ENCODE measurements at places on chromosomes 5 and 9.

GRCh38 chr5:155746367-155747038 is 580.5 kb upstream of the SGCD start:
- H3K36me3 ChIP-seq = no peaks in the 10 kb centered on the region
- no peaks in the 10 kb centered on the region for H3K27me3 ChIP-seq
- no peaks in the 10 kb centered on the region for H3K4me1 ChIP-seq
- DNase-seq = no peak
- no peak overlapping the region for H3K4me3 ChIP-seq

DNA sequence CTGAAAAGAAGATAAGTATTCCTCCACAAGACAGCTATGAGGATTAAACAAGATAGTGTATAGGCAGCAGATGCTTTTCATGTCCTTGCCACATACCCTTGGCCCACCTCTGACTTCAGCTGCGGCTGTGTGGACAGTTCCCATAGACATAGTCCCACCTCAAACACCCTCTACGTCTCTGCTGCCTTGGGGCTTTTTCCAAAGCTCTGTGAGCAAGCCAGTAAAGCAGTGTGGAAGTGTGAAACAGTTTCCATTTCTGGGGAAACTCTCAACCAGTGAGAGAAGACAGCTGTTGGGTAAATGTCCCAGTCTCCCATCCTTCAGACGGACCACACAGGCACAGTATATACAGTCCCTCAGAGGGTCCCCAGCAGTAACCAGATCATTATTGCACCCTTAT is 125.5 kb downstream of the CDK5RAP2 start:
- H3K27me3 ChIP-seq = no peaks in the 10 kb centered on the region
- H3K4me1 ChIP-seq = no peaks in the 10 kb centered on the region
- no peak overlapping the region for H3K27ac ChIP-seq

- H3K4me3 ChIP-seq = no peak overlapping the region
- no peaks in the 10 kb centered on the region for H3K4me1 ChIP-seq
Observed at GRCh38 chr5:44497606-44498005, 108.4 kb upstream of the FGF10 start.

DNA sequence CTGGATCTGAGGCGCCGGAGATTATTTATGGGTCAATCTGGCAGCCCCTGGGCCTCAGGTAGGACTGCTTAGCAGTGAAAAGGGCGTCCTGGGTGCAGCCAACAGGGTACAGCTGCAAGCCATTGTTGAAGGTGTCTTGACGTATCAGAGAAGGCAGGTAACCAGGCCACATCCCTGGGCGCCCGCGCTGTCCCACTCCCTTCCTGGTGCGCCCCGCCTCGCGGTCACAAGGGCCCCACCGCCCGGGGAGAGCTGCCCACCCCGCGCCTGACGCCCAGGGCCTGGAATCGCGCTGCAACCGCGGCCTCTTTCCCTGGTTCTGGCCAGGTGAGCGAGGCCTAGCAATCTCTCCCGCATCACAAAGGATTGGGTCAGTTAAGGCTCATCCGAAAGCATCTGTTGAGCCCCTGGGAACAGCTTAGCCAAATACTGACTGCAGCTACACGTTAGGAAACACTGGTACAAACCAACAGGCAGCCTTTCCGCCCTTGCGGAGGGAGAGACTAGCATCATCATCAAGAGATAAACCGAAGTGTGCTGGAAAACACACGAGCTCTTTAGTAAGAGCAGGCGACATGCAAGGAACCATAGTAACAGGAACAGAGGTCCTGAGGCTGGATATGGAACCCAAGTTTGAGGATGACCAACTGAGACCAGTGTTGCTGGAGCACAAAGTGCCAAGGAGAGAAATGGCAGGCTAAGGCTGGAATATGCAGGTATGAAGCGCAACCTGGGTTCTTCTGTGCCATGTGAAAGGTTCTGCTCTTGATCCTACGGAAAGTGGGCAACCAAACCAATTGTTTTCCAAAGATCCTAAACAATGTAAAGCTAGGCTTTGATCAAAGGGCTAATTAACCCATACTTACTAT is 3.6 kb downstream of the RPS23 start:
- no peak overlapping the region for H3K27ac ChIP-seq
- H3K36me3 ChIP-seq = peaks cover 13% of the 10 kb centered on the region
- no peak overlapping the region for H3K4me3 ChIP-seq
- H3K4me1 ChIP-seq = peaks cover 19% of the 10 kb centered on the region

- H3K27ac ChIP-seq = no peak overlapping the region
- H3K4me1 ChIP-seq = no peaks in the 10 kb centered on the region
- no peaks in the 10 kb centered on the region for H3K27me3 ChIP-seq
- no peaks in the 10 kb centered on the region for H3K36me3 ChIP-seq
- no peak overlapping the region for H3K4me3 ChIP-seq
Observed at GRCh38 chr9:93244101-93244500, 60.2 kb downstream of the WNK2 start.

DNA sequence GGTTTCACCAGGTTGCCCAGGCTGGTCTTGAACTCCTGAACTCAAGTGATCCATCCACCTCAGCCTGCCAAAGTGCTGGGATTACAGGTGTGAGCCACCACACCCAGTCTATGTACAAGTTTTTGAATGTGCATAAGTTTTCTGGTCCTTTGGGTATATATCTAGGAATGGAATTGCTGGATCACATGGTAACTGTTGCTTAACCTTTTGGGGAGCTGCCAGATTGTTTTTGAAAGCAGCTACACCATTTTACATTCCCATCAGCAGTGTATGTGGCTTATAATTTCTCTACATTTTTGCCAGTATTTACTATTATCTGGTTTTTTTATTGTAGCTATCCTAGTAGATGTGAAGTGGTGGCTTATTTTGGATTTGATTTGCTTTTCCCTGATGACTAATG is 8.9 kb upstream of the LNPEP start:
- H3K36me3 ChIP-seq = no peaks in the 10 kb centered on the region
- no peaks in the 10 kb centered on the region for H3K27me3 ChIP-seq
- DNase-seq = no peak
- H3K4me3 ChIP-seq = no peak overlapping the region
- no peak overlapping the region for H3K27ac ChIP-seq

- H3K27me3 ChIP-seq = no peaks in the 10 kb centered on the region
- H3K4me1 ChIP-seq = no peaks in the 10 kb centered on the region
- no peaks in the 10 kb centered on the region for H3K36me3 ChIP-seq
- no peak for DNase-seq
- H3K27ac ChIP-seq = no peak overlapping the region
- no peak overlapping the region for H3K4me3 ChIP-seq
Observed at GRCh38 chr9:24416136-24416535, 129.6 kb downstream of the IZUMO3 start.

DNA sequence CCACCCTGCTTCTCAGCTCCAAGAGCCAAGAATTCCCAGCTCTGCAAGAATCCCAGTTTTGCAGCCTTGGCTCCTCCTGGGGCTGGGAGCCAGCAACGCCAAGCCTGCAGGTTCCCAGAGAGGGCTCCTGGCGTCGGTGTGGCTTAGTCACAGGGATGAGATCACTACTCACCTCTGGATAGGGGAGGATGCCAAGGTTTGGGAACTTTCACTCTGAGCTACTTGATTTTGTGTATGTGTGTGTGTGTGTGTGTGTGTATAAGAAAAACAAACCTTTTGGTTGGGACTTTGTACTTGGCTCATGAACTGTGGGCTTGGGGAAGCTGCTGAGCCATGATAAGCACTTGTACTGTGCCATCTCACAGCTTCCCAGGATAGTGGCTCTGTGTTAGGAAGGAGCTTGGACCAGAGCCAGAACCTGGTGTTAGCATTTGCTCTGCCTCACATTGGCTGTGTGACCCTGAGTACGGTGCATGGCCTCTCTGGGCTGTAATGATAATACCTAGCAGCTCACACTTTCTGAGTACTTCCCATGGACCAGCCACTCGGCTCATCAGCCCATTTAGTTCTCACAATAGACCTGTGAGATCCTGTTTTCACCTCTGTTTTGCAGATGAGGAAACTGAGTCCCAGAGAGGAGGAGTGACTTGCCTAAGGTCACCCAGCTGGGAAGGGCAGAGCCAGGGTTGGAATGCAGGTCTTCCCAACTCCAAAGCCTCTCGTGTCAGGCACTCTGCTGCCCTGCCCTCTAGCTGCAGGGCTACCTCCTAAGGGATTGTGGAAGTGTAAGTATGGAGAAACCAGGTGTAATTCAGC is 41.4 kb upstream of the DAB2IP start:
- peaks cover 6% of the 10 kb centered on the region for H3K27me3 ChIP-seq
- no peaks in the 10 kb centered on the region for H3K36me3 ChIP-seq
- H3K27ac ChIP-seq = no peak overlapping the region

Data from CD8-positive, alpha-beta memory T cell (primary cell).